ENCODE measurements at places on chromosomes 3 and 15.

DNA sequence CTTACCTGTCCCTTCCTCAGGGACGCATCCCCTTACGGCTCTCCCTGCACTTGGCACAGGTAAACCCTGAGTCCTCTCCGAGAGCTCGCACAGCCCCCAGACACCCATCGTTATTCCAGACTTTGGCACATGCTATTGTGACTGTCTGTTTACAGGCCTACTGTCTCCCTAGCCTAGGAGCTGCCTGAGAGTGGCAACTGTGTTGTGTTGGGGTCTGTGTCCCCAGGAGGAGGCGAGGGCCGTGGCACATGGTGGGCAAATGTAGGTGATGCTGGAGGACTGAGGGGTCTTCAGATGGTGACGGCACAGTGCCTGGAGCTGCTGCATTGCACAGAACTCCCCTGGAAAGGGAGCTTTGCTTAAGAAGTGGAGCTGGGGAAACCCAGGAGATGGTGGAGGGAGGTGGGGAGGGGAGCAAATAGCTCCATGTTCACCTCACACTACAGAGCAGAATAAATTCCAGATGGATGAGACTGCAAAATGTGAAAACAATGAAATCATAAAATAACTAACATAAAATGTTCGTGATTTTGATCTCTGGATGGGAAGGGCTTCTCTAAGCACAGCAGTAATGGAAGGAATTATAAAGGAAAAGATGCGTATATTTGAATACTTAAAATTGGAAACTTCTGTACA is 96.5 kb downstream of the SMAD6 start:
- peak; percentile 75 for DNase-seq

DNA sequence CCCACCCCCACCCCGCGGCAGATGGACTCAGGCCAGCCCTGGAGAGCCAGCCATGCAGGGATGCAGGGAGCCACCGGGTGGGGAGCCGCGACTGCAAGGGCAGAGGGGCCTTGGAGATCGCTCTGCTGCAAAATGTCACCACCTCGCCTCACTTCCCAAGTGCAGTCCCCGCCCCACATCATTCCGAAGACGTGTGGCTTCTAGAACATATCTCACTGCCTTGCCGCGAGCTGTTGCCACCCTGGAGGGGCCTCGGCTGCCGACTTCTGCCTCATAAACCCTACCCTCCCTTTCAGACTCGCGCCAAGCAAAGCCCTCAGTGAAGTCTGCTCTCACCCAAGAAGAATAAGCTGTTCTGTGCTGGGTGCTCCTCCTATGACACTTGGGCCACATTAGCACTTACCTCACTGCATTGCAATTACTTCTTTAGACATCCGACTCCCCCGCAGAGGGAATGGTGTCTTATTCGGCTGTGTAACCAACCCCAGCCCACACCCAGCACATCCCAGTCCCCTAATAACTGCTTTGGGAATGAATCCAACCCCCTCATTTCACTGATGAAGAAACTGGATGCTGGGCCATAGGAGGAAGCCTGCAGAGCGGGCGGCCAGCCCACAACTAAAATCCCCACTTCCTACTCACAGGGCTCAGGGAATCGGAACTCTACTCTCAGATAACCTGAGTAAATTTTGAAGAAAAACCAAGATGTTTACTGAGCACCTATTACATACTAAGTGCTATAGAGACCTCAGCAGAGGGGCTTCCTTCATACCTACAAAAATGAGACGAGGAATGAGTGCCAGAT is 8.6 kb downstream of the TLE3 start:
- DNase-seq: peak; percentile 72

DNA sequence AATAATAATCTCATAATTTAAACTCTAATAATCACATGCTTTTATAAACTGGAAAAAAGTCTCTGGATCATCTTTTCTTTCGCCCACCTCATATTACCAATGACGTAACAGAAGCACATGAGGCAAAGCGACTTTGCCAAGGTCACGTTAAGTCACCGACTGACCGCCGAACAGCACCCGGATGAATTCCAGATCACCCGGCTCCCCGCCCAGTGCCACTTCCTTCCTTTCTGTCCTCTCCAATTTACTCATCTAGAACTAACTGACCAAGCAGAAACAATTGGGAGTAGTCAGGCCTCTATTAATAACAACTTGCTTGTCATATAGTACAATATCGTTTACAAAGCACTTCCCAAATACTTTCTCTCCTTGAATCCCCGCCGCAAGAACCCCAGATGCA is 21.1 kb downstream of the FGF12 start:
- DNase-seq: no peak

DNA sequence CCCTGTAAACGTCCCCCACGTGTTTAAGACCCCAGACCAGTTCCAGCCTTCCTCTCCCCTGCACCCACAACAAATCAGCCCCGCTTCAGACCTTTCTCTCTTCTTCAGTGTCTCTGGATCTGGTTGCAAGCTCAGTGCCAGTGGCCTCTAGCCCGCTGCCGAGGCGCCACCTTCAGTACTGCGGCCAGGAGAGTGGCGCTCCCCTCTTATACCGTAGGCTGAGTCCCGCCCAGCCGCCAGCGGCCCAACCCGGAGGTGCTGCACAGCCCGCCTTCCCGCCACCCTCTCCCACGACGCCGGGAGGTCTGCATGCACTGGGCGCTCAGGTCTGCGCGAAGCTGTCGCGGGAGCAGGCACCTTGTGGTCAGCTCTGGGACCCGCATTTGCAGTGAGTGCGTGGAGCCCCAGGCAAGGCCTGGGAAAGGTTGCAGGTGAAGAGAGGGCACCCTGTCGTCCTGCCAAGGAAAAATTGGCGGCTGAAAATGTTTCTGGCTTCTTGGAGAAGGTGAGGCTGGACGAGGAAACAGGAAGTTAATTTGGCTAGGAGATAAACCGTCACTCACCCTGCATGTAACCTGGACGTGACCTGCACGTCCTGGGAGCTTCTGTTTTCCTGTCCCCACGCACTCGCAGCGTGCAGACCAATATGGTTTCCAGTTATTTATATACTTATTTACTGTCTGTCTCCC is at the start of gene C2CD4B:
Gene C2CD4B, minus strand, starts transcription at position 182 of the 689 bp plus-strand sequence. CDS start 301 bp downstream, outside the sequence.
- DNase-seq: no peak

DNA sequence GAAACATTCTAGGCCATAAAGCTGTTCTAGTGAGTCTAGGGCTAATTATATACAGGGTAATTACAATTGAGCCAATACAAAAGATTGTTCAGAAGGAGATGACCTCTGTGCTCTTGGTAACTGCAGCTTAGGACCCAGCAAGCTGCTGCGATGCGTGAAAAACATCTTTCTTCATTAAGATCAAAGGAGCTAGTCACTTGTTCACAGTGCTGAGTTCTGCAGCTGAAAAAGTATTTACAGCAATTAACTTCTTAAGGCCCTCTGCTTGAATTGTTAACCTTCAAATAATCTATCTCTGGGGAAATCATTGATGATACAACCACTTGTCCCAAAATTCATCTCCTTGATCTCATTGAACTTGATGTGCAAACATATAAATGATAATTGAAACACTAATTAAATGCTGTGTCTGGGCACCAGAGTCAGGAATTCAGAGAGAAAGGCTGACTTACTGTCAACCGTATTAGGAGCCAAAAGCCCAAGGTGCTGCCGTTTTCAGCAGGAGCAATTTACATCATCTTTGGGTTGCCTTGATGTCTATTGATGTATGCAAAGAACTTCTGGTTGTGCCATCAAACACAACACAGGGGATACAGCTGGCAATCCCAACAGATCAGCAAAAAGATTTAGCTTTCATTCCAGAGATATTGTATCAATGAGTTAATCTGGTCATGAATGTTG is 213.0 kb downstream of the NECTIN3 start:
- DNase-seq: no peak

GRCh38 chr3:64627471-64628321 is 60.1 kb downstream of the ADAMTS9 start:
- no peak for DNase-seq

DNA sequence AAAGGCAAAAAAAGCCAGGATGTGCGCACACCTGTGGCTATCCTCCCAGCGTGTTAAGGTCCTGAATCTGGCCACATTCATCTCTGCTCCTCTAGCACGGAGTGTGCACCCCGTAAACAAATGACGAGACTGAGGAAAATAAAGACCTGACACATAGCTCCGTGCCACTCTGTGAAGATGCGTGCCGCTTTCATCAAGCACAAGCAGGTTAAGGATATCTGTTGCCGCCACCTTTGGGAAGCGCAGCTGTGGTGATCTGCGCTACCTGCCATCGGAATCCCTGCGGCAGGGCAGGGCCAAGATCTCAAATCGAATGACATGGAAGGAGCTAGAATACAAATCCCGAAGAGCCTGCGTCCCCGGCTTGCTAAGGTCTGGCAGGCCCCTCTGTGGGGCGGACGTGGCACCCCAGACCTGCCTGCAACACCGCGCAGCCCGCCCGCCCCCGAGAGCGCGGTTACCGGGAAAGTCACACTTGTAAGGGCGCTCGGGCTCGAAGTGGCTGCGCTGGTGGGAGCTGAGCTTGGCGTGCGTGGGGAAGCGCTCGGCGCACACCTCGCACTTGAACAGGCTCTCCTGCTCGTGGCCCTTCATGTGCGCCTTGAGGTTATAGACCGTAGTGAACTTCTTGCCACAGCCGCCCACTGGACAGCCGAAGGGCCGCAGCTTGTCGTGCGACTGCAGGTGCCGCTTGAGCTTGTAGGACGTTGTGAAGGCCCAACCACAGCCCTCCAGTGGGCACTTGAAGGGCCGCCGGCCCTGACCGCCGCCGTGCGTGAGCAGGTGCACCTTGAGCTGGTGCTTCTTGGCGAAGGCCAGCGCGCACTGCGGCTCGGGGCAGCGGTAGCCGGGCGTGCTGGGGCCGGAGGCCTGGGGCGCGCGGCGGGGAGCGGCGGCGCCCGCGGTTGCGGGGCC is 936 bp downstream of the ZXDC start:
- no peak for DNase-seq

DNA sequence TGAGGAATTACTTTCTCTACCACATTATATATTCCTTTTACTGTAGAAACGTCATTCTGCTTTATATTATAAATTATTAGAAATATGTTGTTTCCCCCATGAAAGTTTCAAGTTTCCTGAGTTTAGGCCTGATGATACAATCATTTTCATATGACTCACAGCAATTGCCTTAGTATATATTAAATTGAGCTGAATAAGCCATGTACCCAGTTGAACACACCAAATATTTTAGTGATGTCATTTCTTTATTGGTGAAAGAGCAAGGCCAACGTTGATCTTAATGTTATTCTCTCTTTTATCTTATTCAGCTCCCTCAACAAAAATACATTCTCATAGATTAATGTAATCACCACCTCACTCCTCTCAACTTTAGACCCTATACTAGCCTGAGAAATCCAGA is 30.8 kb downstream of the B3GNT5 start:
- DNase-seq: no peak

DNA sequence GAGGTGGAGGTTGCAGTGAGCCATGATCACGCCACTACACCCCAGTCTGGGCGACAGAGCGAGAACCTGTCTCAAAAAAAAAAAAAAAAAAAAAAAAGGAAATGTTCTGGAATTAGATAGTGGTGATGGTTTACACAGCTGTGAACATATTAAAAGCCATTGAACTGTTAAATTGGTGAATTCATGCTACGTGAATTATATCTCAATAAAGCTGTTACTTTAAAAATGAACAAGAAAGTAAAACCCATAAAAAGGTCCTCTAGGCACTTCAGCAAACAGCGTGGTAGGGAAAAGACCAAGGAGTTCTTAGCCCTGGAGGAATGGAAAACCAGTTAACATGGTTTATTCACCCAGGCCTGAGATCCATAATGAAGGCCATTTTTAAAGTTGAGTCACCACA is 180.1 kb downstream of the ATG7 start:
- no peak for DNase-seq

GRCh38 chr15:97502038-97502437 is 458.5 kb upstream of the ARRDC4 start:
- DNase-seq: no peak

- peak; percentile 48 for DNase-seq
Observed at GRCh38 chr3:136042608-136043221, 77.2 kb downstream of the PPP2R3A start.

DNA sequence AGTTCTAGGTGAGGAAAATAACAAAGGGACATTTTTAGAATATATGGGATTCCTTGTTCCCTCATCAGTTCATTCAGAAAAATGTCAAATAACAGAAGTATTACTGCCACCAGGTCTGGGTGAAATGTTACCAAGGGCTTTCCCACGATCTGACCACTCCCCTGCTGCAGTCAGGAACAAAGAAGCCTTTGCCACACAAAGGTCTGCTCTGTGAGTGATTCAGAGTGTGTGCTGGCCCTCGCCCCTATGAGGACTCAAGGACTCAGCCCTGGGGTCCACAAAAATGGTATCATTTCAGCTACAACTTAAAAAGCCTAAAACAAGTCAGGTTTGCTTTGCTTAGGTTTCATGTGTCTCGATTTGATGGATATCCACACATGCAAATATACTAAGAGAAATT is 5.0 kb downstream of the MKRN3 start:
- DNase-seq: no peak

- no peak for DNase-seq
Observed at GRCh38 chr3:31762888-31763351, 218.1 kb downstream of the OSBPL10 start.

DNA sequence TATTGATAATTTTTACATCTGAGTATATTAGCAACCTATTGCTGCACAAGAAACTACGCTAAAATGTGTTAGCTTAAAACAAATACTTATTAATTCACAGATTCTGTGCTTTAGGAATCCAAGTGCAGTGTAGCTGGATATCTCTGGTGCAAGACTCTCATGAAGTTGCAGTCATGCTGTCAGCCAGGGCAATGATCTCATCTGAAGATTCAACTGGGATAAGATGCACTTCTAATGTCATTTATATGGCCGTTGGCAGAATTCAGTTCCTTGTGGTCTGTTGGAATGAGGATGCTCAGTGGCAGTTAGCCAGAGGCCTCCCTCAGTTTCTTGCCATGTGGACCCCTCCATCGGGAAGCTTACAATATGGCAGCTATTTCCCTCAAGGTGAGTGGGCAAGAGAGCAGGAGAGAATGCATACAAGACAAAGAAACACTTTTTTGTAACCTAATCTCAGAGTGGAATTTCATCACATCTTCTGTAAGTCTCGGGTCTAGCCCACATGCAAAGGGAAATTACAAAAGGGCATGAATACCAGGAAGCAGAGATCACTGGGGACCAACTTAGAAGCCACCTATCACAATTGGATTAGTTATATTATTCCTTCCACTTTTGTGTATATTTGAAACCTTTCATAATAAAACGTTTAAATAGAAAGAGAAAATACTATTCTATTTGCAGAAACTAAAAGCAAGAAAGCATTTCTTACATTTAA is 61.6 kb downstream of the DPH6 start:
- DNase-seq: no peak

- DNase-seq: no peak
Observed at GRCh38 chr3:48186631-48187300, 1.5 kb downstream of the CDC25A start.

DNA sequence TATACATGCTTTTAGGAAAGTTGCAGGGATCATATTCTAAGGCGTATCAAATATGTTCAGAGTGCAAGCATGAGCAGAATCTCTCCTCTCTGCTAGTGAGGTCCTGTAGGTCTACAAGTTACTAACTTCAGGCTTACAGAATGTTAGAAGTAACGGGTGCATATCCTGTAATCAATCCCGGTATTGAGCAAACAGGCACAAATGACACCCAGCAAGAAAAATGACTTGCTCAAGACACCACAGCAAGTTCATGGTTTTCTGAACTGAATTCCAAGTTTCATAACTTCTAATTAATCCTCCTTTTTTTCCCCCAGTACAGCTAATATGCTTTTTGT is 353.9 kb upstream of the TPRG1 start:
- DNase-seq: no peak

- no peak for DNase-seq
Observed at GRCh38 chr15:69328739-69329138, 30.0 kb downstream of the PAQR5 start.

- no peak for DNase-seq
Observed at GRCh38 chr15:55033574-55033973, 163.2 kb downstream of the RSL24D1 start.

- no peak for DNase-seq
Observed at GRCh38 chr3:133293397-133294110, 106.3 kb upstream of the BFSP2 start.

All from fibroblast of skin of left quadriceps (primary cell).